Heart right ventricle (tissue), 16 donors: ENCODE measurements at places on chromosomes 13 and 19. TPM values are rescaled to one million over a fixed set of nuclear protein-coding genes. Genes with fewer than 3 reads are reported as not detected.

Gene CFAP97D2
- not detected for polyA plus RNA-seq

Gene TECR
- 194 TPM for polyA plus RNA-seq

Gene BEST2
- polyA plus RNA-seq: not detected

- DNase-seq: no peak
Measured at GRCh38 chr19:45518469-45518826, 11.2 kb downstream of the VASP start.

DNA sequence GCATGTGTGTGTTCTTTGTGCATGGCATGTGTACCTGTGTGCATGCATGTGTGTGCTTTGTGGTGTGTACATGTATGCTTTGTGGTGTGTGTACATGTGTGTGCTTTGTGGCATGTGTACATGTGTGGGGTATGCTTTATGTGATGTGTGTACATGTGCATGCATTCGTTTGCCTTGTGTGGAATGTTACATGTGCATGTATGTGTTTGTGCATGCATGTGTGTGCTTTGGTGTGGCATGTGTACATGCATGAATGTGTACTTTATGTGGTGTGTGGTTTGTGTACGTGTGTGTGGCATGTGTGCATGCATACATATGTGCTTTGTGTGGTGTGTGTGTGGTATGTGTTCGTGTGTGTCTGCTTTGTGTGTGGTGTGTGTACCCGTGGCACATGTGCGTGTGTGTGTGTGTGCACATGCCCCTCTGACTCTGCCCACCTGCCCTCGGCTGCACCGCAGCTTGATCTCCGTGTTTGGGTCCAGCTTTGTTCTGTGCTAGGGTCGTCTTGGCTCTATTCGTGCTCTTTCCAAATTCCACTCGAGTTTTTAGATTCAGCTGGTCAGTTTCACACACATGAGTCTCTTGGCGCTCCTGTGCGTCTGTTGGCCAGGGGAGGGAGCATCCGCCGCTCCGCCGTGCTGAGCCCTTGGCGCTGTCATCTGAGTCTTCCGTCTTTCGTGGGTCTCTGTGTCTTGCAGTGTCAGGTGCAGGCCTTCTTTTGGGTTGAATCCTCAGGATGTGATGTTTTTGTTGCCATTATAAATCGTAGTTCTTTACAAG, 46.5 kb upstream of the TFDP1 start:
- DNase-seq: no peak

Gene BSPH1
- not detected for polyA plus RNA-seq

DNA sequence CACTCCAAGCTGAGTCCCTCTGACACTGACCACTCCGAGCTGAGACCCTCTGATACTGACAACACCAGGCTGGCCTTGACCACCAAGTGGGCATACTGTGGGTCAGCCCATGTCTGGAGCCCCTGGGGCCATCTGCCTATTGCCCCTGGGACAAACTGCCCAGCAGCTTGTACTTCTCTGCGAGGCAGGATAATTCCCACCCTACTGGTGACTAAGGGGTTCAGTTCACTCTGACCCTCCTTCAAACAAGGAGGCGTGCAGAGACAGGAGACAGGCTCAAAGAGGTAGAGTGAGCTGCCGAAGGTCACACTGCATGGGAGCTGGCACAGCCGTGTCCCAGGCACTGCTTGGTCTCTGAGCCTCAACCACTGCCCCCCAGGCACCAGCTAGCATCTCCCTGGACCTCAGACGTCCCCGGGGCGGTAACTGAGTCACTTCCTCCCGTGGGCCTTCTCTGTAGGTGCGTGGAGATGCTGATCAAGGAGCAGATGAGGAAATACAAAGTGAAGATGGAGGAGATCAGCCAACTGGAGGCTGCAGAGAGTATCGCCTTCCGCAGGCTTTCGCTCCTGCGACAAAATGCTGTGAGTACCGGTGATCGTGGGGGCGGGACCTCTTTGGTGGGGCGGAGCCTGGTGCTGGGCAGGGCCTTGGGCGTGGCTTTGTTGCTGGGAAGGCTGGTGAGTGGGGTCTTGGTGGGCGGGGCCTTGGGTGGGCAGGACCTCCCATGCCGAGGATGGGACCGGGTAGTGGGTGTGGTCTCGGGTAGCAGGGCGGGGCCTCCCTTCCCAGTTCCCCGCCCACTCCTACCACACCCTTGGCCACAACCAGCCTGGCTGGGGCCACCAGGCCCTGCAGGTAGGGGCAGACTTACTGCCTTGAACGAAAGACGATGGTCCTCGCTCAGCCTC, 5.8 kb upstream of the USE1 start:
- no peak for DNase-seq

DNA sequence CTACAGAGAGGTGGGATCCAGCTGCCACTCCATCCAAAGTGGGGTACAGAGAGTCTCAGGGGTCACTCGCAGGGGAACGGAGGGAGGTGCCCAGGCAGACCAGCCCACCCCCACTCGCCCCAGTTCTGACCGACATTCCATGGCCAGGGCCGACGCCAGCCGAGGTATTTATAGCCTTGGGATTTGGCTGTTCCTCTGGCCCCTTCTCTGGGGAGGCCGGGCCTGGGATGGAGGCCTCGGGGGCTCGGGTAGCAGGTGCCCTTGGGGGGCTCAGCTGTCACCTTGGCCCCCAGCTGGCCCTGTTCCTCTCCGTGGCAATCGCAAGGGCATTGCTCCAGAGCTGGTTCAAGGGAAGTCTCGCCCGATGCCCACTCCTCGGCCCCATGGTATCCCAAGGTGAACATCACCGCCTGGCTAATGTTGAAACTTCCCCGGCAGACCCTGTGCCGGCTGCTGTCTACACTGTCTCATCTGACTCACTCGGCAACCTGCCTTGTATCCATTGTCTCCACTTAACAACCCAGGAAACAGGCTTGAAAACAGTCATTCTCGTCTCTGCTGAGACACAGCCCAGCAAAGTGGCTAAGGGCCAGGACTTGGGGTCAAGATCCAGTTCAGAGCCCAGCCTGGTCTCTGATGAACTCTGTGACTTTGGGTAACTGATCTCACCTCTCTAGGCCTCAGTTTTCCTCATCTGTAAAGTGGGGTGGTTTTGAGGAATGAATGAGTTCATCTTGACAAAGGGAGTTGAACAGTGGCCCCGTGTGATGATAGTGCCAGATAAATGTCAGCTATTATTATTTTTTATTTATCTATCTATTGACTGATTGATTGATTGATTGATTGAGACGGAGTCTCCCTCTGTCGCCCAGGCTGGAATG, 9.7 kb downstream of the PRKACA start:
- peak; percentile 74 for DNase-seq

DNA sequence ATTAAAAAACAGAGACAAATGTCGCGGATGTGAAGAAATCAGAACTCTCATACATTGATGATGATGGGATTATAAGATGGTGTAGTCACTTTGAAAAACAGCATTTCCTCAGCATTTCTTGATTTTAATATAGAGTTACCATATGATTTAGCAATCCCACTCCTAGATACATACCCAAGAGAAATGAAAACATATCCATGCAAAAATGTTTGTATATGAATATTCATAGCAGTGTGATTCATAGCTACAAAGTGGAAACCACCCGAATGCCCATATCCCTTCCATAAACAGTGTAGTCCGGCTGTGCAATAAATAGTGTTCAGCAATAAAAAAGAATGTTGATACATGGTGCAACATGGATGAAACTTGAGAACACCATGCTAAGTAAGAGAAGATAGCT, 44.6 kb downstream of the DPY19L3 start:
- DNase-seq: no peak

Gene TPTE2
- polyA plus RNA-seq: not detected

DNA sequence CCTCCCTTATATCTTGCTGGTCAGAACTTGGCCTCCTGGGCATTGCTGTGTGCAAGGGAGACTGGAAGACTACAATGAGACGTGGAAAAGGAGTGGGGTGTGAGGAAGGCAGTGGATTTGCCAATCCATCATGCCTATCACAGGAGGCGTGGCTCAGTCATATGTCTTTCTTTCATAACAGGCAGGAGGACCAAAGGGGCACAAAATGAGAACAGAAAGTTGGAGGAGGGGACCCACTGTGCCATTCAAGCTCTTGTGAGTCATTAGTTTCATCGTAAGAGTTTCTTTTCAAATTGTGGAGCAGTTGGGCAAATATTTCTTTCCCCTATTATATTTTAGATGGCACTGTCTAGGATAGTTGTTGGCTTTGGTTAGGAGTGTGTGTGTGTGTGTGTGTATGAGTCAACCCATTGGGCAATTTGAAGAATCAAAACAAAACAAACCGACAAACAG, 471.5 kb downstream of the TSHZ3 start:
- DNase-seq: no peak

DNA sequence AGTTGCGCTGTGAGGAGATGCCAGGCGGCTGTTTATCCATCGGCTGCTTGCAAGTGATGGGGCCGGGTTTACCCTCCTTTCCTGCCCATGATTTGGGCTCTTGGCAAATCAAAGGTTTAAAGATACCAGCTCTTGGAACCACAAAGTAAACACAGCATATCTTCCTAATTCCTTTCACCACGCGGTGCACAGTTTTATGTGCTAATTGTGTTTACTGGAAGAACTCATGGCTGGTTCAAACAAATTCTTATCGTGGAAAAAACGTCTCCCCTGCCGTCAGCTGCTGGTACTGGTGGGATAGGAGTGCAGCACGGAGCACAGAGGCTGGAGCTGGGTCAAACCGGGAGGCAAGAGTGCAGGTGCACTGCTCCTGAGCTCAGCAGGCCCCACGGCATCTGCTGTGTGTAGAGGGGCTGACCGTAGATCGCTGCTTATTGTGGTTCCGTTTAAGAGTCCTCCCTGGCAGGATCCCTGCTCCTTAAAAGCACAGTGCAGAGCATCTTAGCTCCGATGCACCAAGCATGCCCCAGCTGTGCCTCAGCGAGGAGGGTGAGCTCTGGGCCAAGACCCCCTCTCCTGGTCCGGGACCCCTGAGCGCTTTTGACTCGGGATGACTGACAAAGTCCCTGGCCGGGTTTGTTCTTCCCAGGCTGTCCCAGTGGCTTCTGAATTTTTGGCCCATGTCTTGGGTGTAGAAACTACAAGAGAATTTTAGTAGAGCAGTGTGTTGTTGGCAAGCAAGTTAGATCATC, 51.3 kb upstream of the GAS6 start:
- DNase-seq: no peak

DNA sequence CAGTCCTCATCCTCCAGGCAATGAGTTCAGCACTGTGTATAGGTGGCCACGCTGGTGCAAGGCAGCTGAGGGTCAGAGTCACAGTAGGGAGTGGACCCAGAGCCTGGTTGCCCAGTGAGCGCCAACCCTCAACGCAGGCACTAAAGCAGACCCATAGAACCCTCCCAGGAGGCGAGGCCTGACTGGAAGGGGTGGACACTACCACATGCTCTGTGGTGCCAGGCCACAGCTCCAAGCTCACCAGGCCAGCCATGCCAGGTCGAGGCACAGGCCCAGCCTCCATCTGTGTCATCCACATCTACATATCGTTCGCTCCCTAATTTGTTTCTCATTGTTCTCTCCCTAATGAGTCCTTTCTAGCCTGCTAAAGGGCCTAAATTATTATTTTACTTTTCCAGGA, 165.8 kb upstream of the GPR12 start:
- no peak for DNase-seq

Gene B3GNT3
- polyA plus RNA-seq: not detected

DNA sequence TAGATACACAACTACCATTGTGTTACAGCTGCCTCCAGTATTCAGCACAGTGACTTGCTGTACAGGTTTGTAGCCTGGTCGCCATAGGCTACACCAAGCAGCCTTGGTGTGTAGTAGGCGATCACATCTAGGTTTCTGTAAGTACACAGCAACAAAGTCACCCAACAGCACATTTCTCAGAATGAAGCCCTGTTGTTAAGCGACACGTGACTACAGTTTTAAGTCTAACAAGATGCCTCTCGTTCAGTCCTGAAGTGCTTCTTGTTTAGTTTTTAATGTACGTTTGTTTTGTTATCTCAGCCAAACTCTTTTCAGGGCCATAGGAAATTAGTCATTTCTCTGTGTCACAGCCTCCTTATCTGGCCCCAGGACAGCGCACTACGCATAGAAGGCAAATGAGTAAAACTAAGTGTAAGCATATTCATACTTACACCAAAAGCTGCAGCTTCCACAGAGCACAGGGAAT, 50.0 kb upstream of the GPR183 start:
- no peak for DNase-seq

DNA sequence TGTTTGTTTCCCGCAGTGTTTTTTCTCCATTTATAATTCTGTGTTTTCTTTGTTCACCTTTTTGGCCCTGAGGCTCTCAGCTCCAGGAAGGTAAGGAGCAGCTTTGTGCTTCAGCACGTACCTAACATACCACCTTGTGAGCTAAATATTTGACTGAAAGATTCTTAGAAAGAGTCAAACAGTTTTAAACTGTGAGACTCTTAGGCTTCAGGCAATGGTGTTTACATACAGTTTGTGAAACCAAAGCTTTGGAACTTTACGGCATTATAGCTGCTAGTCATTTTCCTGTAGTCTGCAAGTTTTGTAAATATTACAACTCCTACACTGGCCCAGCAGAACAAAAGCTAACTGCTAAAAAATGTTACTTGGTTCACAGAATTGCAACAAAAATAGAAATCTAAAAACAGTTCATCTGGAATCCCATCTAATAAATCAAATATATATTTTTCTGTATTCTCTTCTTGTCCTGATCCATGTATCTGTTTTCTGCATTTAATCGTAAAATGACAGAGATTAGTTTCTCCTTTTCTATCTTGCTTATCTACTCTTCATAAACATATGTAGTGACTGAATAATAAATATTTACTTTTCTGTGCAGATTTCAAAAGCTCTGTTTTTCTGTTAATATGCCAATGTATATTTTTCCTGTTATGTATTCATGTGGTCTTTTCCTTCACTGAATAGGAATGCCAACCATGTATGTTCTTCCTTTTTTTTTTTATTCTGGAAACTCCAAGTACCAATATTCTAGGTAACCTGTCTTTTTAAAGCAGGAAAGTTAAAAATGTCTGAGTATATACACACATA, 38.8 kb upstream of the GPI start:
- DNase-seq: no peak

DNA sequence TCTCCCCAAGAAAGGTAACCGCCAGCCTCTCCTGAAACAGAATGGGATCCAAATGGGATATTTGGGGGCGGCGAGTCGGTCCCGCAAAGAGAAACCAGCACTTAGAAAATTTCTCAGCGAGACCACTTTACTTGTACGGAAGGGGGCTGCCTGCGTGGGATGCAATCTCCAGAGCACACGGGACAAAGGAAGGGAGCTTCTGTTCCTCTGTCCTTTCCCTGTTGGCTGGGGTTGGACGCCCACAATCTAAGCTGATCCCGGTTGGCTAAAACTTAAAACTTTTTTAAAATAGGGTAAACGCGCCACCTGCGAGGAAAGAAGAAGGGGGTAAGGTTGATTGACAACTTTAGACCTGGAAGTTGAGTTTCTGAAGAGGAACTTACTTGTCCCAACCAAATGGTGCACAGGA, 826 bp upstream of the BSG start:
- DNase-seq: no peak

DNA sequence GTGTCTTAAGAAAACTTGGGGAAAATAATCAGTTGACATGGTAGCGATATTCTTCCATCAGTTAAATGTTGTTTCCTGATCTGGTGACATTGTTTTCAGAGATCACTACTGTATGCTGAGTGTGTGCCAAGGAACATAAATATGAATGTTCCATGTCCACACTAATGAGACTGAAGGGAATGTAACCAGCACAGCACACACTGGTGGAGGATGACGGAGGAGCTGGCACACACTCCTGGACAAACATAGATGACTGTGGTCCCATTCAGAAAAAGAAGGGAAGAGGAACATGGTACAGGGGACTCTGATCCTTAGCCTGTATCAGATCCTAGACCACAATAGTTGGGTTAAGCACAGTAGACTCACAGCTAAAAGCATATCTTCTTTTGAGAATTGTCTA, 574.8 kb downstream of the MYO16 start:
- DNase-seq: no peak
